Upper lobe of right lung (tissue), 1 donor: ENCODE measurements at places on chromosomes 12 and 14. TPM values are rescaled to one million over a fixed set of nuclear protein-coding genes. Genes with fewer than 3 reads are reported as not detected.

The KLHL33 gene
- 0.29 TPM for total RNA-seq

The HHIPL1 gene
- total RNA-seq, result 1.6 TPM

- no peak for DNase-seq
Measured at GRCh38 chr12:119940897-119941296, 48.1 kb upstream of the BICDL1 start.

GRCh38 chr14:76465664-76466063 is 89.7 kb downstream of the ESRRB start:
- DNase-seq, result no peak

GRCh38 chr14:26765768-26766520 is 168.1 kb upstream of the NOVA1 start:
- no peak for DNase-seq

DNA sequence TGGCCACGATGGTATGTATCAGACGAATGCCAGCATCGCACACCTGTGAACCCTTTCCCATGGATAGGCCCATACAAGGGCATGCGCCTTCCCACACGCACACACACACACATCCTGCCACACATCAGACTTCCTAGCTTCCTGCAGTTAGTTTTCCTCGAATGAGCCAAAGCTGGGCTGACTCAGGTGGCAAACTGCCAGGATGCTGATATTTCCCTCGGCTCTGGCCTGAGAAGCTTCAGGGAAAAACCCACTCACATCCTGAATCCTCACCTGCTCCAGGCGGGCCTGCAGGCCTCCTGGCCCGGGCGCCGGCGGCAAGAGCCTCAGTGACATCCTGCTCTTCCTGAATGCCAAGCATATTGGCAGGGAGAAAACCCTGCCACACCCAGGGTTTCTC is 22.4 kb downstream of the CALM1 start:
- DNase-seq, result no peak

- no peak for DNase-seq
Measured at GRCh38 chr12:6943389-6943721, 261 bp upstream of the RNU7-1 start.

The TBC1D30 gene
- total RNA-seq, result 14.8 TPM

DNA sequence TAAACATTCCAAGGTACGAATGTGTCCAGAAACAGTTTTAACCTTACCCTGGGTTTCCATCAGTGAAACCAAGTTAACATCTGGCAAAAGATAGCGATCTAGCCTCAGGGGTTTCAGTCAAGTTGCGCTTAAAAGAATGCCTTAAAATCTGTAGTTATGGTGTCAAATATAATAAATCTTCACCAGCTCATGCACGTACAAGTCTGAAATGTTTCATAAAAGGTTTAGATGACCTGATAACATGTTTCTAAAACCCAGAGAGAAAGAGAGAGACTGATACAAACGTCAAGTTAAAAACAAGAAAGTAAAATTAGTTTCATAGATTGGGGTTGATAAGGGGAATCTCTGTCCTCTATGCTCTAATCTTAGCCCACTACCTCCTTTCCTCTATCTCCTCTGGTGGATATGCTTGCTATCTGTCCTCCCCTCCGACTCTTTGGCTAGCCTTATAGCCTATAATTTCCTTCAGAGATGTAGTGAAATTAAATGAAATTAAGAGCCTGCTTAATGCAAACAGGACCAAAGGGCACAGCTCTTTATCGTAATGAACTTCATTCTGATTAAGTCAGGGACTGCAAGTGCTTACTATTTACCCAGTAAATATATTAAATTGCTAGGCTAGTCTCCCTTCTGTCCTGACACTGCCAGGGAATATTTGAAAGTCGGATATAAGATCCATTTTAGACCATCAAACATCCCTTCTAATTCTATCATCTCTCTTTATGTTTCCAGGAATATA is 18.4 kb upstream of the FOS start:
- DNase-seq, result no peak

DNA sequence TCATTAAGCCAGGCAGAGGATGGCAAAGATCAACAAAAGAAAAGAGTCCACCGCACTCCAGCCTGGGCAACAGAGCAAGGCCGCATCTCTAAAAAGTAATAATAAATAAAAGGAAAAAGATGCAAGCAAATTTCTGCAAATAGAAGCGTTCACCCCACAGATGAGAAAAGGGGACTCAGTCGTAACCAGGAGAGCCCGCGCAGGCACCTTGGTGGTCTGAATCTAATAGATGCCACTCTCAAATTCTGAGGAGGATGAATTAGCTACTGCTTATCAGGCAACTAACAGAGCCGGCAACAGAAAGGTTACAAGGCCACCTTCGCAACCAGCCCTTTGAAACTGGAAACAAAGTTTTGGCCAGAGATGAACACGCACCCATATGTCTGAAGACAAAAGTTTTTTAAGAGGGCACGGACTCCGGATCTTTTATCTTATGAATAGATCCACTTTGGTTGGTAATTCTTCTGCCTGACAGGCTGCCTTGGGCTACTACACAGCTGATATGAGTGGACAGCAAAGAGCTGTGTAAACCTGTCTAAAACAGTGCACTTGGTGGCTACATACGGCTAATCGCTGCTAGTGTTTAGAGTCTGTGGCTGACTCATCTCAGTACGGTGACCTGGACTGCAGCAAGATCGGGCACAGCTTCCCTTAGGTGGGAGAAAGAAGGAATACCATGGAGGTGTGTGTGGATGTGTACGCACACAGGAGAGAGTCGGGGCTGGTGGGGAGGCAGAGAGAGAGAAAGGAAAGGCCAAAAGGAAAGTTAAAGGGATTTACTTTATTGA is 32.9 kb upstream of the TTC7B start:
- DNase-seq, result no peak

The CCDC60 gene
- total RNA-seq, result not detected

GRCh38 chr12:21026302-21026701 is 104.7 kb upstream of the SLCO1B1 start:
- DNase-seq, result no peak

DNA sequence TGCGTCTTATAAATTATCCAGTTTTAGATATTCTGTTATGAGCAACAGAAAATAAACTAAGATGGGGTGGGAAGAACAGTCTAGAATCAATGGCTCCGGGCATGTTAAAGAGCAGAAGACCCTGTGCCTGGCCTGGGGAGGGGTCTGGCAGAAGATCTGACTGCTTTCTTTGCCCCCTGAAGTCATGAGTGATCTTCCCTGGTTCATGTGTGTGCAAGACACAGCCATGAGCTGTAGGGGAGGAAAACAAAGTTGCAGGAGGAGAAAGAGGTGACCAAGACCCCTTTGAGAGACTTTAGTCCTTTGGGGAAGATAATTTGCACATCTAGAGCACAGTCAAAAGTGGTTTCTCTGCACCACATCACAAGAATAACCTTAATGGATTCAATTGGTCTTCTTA is 4.8 kb downstream of the LACRT start:
- no peak for DNase-seq

The SMOC1 gene
- 1.1 TPM for total RNA-seq

- no peak for DNase-seq
Measured at GRCh38 chr14:78700236-78700635, 530.1 kb downstream of the NRXN3 start.

The PTPN11 gene
- total RNA-seq, result 98.7 TPM

DNA sequence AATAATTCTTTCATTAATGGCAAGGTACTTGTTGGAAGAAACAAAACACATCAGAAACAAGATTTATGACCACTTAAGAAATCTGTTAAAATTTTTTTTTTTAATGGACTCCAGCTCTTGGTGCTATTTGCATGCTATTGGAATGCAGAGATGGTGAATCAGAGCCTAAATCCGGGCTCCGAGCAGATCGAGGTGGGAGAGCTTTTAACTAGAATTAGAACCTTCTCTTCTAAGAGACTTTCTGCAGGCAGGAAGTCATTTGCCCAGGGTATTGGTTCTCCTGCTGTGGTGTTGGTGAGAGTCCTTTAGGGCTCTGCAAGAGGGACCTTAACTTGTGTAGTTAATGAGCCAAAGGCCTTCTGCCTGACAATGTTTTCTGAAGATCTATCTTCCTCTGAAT is 419.4 kb downstream of the SNAPC1 start:
- no peak for DNase-seq

GRCh38 chr14:89858089-89858488 is 96.4 kb downstream of the EFCAB11 start:
- no peak for DNase-seq

GRCh38 chr12:51883998-51884675 is 3.8 kb upstream of the ANKRD33 start:
- DNase-seq, result no peak

- DNase-seq, result no peak
Measured at GRCh38 chr12:62866451-62867082, 68.4 kb downstream of the PPM1H start.

DNA sequence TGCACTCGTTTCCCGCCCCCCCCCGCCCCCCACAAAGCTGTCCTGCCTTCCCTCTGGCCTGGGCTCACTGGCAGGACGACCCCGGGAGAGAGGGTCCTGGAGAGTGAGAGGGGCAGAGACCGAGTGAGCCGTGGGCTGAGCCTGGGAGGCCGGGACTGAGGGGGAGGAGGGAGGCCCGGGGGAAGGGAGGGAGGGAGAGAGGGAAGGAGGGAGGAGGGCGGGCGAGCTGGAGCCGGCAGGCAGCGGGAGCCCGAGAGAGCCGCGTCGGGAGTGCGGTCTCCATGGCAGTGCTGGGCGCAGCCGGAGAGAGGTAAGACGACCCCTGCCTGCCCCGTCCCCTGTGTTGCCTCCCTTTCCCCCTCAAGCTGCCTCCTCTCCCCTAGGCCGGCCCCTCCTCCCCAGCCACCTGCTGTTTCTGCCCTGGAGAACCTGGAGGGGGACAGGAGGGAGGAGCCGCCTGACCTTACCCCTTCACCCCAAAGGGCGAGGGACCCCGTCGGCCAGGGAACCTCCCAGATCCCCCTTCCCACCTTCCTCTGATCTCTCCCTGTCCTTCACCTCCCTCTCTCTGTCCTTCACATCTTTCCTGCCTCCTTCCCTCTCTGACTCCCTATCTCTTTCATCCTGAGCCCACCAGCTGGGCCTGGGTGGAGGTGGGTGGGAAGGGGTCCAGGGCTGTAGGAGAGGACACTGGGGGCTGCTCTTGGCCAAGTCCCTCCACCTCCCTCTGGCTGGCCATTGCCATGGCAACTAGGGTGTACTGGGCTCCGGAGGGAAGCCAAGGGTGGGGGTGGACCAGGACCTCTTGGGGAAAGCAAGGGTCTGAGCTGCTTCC is at the start of gene GPR162:
TSS of gene GPR162 (plus strand) at position 231 of the 835 bp plus-strand sequence. CDS start 2,078 bp downstream, outside the sequence.
- DNase-seq, result peak; percentile 75

GRCh38 chr14:81247271-81247766 is 26.6 kb upstream of the GTF2A1 start:
- DNase-seq, result no peak

- no peak for DNase-seq
Measured at GRCh38 chr14:61472801-61473376, 151.5 kb downstream of the PRKCH start.

The PTGDR gene
- 1.6 TPM for total RNA-seq

The DRAM1 gene
- total RNA-seq, result 162 TPM

The KERA gene
- total RNA-seq, result not detected

GRCh38 chr14:59819446-59820088 is 51.0 kb downstream of the RTN1 start:
- peak; percentile 46 for DNase-seq

- DNase-seq, result no peak
Measured at GRCh38 chr14:50926851-50927386, 17.4 kb downstream of the PYGL start.

DNA sequence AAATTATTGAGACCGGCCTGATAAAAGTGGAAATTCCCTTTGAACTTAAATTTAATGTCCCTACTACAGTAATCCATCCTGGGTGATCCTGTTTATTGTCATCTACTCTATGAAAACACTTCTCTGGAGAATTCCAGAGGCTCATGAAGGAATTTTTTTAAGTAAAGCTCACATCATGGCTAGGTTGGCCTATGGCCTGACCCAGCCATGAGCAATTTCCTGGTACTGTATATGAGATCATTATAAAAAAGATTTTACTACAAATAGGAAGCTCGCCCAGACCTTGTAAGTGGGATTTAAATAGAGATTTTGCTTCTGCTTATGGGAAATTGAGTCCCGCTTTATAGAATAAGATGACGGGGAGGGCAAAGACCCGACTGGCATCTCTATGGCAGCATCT is 215.5 kb downstream of the DPF3 start:
- DNase-seq, result no peak

The PTPRB gene
- total RNA-seq, result 196 TPM

The HOXC10 gene
- total RNA-seq, result not detected

GRCh38 chr12:53998110-53998899 is 1.7 kb upstream of the HOXC9 start:
- DNase-seq, result no peak

GRCh38 chr14:100726550-100727085 is at the start of gene DLK1:
Gene DLK1 (plus strand): TSS chr14:100726892. CDS start chr14:100727069, 177 bp downstream.
- DNase-seq, result no peak

GRCh38 chr14:104096751-104097700 is 11.5 kb downstream of the ASPG start:
- DNase-seq, result peak; percentile 61

- DNase-seq, result no peak
Measured at GRCh38 chr12:100404769-100405407, 48.0 kb downstream of the SLC17A8 start.

The PRICKLE1 gene
- total RNA-seq, result 18.4 TPM

DNA sequence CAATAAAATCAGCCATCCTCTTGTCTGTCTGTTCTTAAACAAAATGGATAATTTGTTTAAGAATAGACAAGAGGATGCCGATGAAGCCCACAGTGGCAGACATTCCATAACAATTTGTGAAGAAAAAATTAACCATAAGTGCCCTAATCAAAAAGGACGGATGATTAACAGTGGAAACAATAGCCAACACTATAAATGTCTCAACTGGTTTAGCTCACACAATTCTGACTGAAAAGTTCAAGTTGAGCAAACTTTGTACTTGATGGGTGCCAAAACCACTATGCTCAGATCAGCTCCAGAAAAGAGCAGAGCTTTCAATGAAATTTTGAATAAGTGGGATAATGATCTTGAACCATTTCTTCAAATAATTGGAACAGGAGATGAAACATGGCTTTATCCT is 202.2 kb upstream of the OR4E1 start:
- DNase-seq, result no peak

DNA sequence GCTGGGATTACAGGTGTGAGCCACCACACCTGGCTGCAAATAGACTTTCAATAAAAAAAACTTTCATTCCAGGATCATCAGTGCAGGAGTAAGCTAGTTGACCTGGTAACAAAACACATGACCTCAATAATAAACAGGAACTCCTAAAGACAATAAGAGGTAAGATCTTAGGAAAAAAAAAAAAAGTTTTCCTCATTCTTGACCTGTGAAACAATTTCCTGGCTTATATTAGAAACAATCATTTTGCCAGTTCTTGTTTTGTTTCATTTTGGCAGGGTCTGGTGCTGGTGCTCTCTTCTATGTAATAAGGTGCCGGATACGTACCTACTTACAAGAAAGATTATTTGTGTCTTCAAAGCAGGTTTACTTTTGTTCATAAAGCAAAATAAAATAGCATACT is 90.6 kb upstream of the AMN1 start:
- no peak for DNase-seq
